ENCODE measurements at places on chromosomes 3 and 15.

DNA sequence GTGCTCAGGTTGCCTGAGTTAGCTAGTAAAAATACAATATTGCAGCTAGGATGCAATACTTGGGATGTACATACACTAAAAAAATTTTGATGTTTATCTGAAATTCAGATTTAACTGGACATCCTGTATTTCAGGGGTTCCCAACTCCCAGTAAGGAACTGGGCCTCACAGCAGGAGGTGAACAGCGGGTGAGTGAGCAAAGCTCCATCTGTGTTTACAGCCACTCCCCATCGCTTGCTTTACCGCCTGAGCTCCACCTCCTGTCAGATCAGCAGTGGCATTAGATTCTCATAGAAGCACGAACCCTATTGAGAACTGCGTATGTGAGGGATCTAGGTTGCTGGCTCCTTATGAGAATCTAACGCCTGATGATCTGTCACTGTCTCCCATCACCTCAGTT, 285.1 kb upstream of the PROK2 start:
- no peak for DNase-seq

GRCh38 chr15:92417716-92418115, 24.0 kb downstream of the ST8SIA2 start:
- DNase-seq, result no peak

DNA sequence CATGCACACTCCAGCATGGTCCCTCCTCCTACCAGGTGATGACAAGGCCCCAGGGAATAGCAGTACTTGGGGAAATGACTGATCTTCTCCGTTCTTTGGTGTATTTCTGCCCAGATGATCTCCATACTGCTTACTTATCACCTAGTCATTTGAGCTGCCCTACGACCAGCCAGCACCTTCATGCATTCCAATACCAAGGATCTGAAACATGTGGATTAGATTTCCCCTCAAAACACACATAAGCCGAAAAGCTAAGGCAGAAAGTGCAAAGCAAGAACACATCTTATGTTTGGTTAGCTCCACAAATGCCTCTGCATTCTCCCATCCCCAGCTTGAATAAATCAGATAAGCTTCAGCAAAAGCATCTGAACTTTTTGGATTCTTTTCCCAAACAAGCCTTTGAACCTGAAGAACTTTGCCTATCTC, 64.8 kb upstream of the BCL6 start:
- no peak for DNase-seq

- DNase-seq, result no peak
Observed at GRCh38 chr3:179651687-179652446, 973 bp upstream of the USP13 start.

DNA sequence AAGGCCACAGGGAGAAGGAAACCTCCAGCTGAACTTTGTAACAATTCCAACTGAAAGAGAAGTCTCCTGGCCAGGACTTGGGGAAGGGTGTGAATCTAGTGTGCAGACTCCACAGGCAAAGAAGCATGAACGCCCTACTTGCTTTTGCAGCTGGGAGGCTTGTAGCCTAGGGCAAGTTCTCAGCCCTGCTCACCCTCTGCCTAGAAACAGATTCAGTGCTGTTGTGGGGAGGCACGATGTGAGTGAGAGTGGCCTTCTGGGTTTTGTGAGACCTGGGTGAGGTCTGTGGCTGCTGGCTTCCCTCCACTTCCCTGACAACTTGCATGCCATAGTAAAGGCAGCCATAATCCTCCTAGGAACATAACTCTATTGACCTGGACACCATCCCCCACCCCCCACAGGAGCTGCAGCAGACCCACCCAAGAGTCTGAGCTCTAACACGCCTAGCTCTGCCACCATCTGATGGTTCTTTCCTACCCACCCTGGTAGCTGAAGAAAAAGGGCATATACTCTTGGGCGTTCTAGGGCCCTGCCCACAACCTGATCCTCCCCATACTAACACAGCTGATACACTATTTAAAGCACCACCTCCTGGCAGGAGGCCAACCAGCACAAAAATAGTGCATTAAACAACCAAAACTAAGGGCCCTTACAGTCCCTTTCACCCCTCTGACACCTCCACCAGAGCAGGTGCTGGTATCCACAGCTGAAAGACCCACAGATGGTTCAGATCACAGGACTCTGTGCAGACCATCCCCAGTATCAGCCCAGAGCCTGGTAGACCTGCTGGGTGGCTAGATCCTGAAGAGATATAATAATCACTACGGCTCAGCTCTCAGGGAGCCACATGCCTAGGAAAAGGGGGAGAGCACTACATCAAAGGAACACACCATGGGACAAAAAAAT, 426.5 kb downstream of the IGSF11 start:
- DNase-seq, result no peak

DNA sequence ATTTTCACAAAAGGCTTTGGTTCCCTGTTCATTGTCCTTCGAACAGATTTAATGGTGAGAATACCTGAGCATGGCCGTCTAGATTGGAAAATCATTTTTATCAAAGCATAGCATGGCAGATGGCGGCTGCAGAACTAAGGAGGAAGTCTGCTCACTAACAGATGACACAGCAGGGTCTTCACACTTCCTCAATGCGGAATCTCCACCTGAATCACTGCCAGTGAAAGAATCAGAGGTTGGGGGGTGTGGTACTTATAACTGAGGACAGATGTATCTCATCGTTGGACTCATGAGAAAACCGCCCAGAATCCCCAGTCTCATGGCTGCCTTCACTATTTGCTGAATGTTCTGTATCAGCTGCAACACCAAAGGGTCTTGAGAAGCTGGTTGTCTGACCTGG, 31.6 kb upstream of the PYGO1 start:
- DNase-seq, result no peak

DNA sequence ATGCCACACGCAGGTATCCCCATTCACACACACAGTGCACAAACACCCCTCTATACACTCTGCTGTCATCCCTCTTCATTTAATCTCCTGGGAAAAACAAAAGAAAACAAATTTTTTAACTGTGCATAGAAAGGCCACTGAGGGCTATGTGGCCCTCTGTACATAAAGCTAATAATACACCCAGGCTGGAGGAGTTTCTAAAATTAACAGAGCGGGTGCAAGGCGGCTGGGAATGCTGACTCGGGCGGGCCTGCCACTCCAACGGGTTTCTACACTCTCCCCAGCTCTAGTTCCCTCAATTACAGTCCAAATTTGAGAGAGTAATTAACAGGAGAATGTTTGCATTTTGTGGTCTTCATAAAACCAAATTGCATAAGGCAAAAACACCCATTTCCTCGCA, 23.1 kb downstream of the HCN4 start:
- DNase-seq, result no peak

GRCh38 chr3:152213203-152213602, 55.5 kb upstream of the MBNL1 start:
- no peak for DNase-seq

DNA sequence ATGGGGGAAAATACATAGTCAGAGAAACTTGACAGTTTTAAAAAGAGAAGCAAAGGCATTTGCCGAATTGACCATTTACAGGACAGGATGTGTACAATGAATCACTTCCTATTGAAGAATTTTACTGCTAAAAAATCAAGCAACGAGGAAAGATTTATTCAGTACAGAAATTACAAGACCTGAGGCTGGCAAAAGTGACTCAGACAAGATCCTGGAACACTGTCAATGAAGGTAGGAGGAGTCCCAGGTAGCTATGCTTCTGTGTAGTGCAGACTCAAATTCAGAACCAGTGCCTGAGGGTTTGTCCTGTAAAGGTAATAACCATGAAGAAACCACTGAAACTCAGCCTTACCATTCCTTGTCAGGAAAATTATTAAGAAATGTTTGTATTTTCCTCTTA, 120.9 kb downstream of the ZMAT3 start:
- DNase-seq, result no peak

DNA sequence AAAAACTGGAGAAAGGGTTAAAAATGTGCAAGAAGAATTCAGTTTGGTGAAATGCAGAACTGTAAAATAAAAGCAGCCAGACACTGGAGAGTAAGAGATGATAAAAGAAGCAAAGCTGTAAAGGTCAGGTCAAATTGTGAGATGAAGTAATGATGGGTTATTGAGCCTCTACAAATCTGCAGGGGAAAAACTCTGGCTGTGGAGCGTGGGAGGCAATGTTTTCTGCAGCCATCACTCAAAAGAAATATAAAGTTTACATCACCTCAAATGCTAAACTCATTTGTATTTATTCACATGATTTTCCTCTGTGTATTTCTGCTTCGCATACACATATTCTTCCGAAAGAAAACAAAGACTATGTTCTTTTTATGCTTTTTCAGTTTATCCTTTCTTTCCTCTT, 158.8 kb upstream of the GPR149 start:
- no peak for DNase-seq

GRCh38 chr3:189593581-189593980, 37.6 kb upstream of the TP63 start:
- DNase-seq, result no peak

DNA sequence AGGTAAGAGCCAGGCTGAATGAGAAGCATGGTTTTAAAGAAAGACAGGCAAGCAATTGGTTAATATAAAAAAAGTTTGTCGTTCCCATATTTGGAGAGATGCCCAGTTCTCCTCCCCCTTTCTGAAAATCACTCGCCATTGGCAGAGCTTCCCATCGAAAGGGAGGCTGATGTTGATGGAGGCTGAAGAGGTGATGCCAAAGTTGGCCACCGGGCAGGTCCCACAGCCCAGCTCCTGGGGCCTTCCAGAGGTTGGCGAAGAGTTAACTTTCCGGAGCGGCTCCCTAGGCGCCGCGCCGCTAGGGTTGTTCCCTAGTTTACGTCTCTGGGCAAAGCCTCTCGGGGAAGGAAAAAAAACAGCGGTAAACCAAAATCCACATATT, 793 bp downstream of the PCOLCE2 start:
- peak; percentile 56 for DNase-seq

- DNase-seq, result no peak
Observed at GRCh38 chr3:30843877-30844276, 50.6 kb downstream of the GADL1 start.

DNA sequence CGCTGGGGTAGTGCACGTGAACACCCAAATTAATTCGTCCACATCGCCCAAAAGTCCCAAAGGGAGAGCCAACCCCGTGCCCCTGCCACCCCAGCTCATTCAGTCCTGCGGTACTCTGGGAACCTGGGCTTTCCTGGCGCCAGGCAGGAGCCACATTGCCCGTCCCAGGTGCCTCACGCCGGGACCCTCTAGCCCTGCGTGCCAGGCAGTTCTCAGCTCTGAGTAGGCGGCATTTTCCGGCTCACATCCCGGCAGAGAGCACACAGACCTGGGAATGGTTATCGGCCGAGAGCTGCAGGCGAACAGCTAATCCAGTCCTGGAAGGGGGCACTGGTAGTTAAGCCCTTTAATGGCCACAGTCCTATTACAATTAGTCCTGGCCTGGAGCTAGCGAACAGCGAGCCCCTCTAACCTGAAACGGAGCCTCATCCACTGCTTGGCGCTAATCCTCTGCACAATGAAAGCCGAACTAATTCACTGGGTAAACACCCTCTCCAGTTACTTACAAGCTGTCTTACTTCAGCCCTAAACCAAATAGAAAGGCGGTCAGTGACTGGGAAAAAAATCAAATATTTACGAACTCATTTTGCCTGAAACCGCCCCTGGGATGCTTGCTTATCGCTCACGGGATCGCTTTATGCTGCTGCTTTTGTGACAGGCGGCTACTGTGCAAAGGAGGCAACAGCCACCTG, 254.6 kb upstream of the SOX14 start:
- DNase-seq, result no peak

DNA sequence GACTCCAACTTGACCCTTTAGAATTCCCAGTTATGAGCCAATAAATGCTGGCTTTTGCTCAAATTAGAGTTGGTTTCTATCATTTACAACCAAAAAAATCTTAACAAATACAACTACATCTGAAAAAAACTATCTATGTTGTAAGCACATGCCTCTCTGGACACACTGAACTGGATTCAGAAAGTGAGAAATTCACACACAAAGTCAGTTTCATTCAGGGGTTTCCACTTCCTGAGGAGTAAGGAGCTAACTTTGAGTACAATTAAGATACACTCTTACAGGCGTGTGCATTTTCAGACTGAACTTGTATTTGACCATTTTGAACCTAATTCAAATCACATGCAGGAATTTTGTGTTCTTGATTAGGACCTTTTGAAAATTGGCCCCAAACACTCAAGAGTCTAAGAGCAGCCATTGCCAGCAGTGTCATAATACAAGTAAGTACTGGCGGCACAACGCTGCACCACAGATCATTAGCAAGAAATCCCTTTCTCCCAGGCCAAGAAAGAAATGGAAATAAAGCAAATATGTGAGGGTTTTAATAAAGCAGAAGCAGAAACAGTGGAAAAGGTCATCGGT, 31.2 kb downstream of the LINS1 start:
- DNase-seq, result no peak

All from HTR-8/SVneo (cell line).